Left lung (tissue), 14 donors: ENCODE measurements at places on chromosomes 2 and 18.

DNA sequence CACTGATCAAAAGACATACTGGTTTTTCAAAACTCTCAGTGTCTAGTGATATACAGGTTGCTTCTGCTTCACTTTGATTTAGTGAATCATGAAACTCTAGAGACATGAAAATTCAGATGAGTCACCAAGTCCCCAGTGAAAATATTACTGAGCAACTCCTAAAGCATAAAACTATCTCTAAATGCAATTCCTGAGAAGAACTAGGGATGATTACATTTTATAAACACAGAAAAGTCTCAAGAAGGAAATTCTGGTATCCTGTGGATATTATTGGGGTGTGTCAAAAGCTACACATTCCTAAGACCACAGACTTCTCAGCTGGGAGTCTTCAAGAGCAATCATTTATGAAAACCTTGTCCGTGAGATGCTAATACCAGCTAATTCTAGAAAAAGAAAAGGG, 9.7 kb downstream of the LRRTM4 start:
- DNase-seq, result no peak

DNA sequence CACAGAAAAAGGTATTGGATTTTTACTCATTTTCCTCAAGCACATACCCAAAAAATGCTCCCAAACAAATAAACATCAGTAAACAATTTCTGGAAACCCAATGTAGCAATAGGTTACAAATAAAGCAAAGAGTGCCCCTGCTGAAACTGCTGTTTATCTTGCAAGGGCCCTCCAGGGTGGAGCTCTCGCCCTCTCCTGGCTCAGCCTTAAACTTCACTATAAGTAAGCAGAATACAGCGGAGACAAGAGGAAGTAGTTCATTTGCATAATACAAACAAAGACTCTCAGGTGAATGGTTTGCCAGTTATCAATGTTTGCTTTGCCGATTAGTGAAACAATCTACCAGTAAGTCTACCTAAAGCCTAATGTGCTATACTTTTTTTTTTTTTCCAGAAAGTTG, 437.6 kb downstream of the DLGAP1 start:
- DNase-seq, result no peak

GRCh38 chr2:1846046-1847015, 102.0 kb upstream of the PXDN start:
- no peak for DNase-seq

- no peak for DNase-seq
Observed at GRCh38 chr2:233395687-233396086, 41.4 kb downstream of the DGKD start.

- DNase-seq, result no peak
Observed at GRCh38 chr2:213751446-213751845, 467.2 kb downstream of the SPAG16 start.

DNA sequence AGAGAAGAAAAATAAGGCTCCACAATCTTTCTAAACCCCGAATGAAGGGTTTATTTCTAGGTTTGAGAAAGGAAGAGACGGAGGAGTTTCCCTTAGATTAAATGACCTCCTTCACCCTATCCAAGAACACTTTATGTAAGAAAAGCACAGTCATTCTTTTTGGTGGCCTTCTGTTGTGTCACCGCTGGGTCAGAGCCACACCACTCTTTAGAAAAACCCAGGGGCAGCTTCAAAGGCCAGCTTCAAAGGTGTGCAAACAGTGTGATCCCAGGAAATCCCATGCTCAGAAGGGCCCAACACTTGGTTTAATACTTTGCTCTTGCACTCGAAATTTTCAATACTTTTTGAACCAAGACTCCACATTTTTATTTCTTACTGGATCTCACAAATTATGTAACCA, 7.1 kb downstream of the ST8SIA3 start:
- no peak for DNase-seq

DNA sequence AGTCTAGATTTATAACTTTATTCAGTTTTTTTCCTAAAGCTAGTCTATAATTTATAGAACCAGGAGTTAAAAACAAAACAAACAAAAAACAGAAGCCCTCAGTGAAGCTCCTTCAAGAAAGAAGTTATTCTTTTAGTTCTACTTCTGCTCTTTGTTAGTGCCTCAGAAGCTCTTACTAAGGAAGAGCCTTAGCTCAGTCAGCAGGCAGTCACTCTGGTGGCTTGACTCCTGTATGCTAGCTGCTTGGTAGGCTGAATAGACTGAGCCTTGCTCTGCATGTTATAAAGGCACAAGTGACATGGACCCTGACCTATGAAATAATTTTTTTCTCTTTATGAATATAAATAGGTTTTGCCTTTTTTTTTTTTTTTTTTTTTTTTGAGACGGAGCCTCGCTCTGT, 24.8 kb downstream of the NCOA1 start:
- no peak for DNase-seq

GRCh38 chr2:85468704-85469349, 50.3 kb downstream of the SH2D6 start:
- DNase-seq, result no peak

GRCh38 chr2:38462121-38462661, 85.1 kb upstream of the ATL2 start:
- peak; percentile 42 for DNase-seq

GRCh38 chr2:43031471-43032212, 194.8 kb downstream of the ZFP36L2 start:
- DNase-seq, result no peak

- peak; percentile 40 for DNase-seq
Observed at GRCh38 chr2:64524604-64525316, 632 bp downstream of the AFTPH start.

DNA sequence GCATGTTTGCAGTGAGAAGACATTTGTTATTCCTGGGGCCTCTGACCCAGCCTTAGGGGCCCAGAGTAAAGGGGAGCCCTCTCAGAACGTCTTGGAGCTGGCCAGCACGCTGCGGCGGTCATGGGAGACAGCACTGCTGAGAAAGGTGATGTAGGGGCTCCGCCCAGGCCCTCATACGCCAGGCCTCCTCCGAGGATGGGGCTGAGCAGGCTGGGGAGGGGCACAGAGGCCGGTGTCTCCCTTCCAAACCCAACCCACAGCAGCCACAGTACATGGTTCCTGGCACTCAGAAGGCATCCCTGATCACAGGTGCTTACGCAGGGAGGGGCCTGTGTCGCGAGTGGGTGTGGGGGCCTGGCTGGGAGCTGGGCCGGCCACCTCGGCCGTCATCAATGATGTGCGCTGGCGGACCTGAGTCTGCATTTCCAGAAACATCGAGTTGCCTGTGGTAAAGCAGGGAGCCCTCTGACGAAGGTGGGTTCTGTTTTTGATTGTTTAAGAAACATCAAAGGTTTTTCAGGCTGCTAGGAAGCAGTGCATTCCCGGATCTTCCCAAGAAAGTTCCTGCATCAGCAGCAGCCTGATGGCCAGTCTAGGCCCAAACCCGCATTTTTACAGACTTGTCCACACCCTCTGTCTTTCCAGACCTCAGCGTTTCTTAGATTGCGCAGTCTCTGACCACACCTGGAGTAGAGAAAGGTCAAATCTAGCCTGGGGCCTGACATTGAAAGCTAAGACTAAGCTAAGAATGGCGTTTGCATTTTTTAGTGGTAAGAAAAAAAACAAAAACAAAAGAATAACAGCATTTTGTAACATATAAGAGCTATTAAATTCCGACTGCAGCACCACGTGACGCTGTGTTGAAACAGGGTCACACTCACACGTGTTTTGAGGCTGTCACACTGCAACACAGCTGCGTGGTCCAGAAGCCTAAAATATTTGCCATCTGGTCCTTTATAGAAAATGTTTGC, 51.2 kb upstream of the PXDN start:
- DNase-seq, result no peak

GRCh38 chr2:69345434-69345833, 41.6 kb downstream of the GFPT1 start:
- no peak for DNase-seq

DNA sequence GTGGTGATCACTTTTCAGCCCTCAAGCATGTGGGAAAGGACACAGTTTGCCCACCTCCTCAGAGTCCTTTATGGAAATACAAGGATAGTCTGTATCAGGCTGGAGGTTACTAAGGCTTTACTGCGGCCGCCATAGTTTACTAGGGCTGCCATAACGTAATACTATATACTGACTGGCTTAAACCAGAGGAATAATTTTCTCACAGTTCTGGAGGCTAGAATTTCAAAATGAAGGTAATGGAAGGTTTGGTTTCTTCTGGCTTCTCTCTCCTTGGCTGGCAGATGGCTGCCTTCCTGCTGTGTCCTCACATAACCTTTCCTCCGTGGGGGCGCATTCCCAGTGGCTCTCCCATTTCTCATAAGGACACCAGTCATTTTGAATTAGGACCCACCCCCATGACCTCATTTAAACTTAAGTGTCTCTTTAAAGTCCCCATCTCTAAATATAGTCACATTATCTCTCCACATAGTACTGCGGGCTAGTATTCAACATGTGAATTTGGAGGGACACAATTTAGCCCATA, 12.5 kb upstream of the ATIC start:
- no peak for DNase-seq

GRCh38 chr2:2264416-2264815, 66.7 kb downstream of the MYT1L start:
- no peak for DNase-seq

DNA sequence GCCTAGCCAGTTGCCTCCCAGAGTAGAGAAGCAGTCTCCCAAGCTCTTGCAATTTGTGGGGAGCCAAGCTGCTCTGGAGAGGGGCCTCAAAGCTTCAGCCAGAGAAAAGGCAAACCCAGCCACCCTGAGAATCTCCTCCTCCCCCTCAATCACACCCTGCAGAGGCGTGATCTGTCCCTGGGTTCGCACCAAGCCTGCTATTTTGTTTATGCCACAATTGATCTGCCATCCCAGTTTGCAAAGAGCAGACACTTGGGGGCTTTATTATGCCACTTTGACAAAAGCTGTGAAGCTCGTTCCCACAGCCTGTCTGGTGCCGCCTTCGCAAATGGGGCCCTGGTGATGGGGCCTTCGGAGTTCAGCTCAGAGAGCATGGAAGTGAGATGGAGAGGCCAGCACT, 125.5 kb downstream of the MSH2 start:
- DNase-seq, result no peak

DNA sequence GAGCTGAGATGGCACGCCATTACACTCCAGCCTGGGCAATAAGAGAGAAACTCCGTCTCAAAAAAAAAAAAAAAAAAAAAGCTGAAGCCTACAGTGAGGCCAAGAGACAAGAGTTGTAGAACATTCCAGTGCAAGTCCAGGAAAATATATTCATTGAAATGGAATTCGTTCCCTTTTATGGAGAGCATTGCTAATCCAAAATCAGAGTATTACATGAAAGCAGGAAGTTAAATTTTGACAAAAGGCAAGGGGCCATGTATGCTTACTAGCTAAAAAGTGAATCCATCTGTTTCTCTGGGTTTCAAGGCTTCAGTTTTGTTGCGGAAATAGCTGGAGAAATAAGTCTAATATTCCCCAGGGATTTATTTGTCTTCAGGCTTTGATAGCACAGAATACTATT, 471.7 kb downstream of the THSD7B start:
- DNase-seq, result no peak

DNA sequence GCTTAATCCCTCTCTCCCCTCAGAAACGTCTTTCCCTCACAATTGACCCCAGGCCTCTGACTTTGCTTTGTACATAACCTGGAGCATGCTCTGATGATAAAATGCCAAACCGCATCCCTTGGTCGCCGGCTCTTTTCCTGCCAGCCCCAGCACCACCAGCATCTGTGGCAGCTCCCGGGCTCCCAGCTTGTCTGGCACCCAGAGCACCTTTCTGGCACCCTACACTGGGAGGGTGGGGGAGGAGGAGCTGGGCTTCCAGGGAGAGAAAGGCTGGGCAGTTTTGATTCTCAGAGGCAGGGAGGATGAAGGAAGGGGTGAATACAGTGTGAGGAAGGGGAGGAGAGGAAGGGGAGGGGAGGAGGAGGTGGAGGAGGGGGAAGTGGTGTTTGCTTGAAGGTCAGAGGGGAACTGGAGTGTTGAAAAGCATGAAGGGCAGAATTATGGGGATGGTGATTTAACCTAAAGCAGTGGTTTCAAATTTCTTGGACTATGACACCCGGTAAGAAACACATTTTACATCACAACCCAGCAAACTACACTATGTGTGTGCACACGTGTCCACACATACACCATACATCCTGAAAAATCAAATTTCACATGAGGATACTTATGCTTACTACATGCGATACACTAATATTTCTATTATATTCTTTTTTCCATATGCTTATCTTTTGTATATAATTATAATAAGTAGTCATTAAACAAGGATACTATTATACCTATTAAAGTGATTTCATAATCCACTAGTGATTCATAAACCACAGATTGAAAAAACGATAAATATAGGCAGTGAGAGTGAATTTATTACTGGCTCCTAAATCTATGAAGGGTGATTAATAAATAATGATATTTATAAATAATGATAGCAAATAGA, 30.0 kb upstream of the IGFBP2 start:
- no peak for DNase-seq

DNA sequence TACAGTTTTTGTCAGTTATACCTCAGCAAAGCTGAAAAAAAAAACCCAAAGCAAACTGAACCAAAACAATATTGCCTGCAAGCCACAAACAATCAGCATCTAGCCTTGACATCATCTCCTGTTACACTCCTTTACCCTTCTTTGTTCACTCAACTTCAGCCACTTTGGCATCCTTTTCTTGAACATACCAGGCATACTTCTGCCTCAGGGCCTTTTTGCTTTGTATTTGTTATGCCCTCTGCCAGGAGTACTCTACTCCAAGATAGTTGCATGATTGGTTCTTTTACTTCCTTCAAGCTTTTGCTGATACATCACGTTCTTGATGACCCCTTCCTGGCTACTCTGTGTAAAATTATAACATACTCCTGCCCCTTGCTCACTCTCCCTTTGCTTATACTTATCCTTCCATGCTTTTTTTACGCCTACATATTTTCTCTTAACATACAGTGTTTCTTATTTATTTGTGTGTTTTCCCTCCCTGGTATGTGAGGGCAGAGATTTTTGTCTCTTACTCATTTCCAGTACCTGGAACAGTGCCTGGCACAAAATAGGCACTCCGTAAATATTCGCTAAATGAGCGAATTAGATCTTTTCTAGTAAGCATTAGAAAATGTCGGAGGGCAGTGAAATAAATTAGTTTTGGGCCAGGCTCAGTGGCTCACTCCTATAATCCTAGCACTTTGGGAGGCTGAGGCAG, 12.7 kb downstream of the ABI2 start:
- no peak for DNase-seq

- DNase-seq, result no peak
Observed at GRCh38 chr2:217045700-217046475, 186.0 kb upstream of the TNP1 start.

DNA sequence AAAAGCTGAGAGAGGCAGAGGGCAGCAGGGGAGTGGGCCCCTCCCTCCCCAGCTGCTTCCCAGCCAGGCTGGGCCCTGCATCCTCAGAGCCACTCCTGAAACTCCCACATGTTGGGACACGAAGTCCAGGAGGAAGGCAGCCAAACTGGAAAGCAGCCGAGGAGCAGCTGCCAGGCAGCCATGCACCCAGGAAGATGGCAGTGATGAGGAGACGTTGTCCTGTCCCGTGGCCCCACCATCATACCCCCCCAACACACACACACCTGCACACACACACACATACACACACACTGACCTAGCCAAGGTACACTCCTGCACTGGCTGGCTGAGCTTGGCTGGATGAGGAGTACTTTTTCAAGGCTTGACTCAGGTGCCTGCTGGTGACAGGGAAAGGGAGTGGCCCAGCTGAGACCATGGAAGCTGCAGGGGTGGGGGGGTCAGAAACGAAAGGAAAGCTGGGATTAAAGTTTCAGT, 106.0 kb downstream of the CYP26B1 start:
- DNase-seq, result no peak
